ENCODE measurements at places on chromosomes 1 and 21. TPM values are rescaled to one million over a fixed set of nuclear protein-coding genes. Genes with fewer than 3 reads are reported as not detected.

DCDC2B gene
- not detected for total RNA-seq

DNA sequence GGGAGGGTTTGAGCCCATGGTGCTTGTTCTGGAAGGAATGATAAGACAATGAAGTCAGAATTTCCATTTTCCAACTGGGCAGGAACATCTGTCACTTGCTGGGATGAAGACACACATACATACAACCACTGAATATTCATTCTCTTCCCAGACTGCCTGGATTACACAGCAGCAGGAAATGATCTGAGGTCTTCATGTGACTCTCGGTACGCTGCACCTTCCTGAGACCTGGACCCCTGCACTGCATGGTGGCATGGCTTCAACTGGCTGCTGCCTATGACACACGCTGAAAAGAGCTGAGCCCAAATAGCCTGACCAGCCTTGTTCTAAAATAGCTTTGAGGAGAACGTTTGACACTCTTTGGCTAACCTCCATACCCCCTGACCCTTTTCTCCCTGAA lies 150.6 kb downstream of the GABPA start:
- DNase-seq: no peak

- no peak for DNase-seq
Observed at GRCh38 chr1:200041337-200042118, 14.0 kb downstream of the NR5A2 start.

- no peak for DNase-seq
Observed at GRCh38 chr1:60924964-60925798, 157.2 kb upstream of the NFIA start.

LHX8 gene
- total RNA-seq: not detected

DNA sequence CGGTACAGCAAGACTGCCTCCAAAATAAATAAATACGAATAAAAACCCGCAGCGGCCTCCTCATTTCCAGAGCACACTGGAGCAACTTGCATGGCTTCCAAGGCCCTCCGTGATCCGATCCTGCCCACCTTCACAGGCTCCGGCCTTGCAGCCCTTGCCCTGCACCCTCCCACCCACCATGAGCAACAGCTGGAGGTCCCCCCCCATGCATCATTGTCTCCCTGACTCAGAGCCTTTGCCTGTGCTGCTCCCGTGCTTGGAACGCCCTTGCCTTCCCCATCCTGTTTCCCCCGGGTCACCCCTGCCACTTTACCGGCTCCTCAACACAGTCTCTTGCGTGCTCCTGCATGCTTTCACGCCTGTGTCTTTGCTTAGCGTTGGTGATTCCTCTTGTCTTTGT lies 71.0 kb upstream of the ANGPTL1 start:
- no peak for DNase-seq

- no peak for DNase-seq
Observed at GRCh38 chr21:18715606-18716005, 312.0 kb upstream of the TMPRSS15 start.
